ENCODE measurements at places on chromosomes 4 and X. TPM values are rescaled to one million over a fixed set of nuclear protein-coding genes. Genes with fewer than 3 reads are reported as not detected.

The NPFFR2 gene
- total RNA-seq: not detected

The SRPX gene
- not detected for total RNA-seq

The OTOP1 gene
- total RNA-seq: not detected

The XG gene
- total RNA-seq: 0.32 TPM

The BBS12 gene
- 4.1 TPM for total RNA-seq

The SSX2 gene
- total RNA-seq: not detected

The GUCY1B1 gene
- not detected for total RNA-seq

The HOPX gene
- 16.9 TPM for total RNA-seq

DNA sequence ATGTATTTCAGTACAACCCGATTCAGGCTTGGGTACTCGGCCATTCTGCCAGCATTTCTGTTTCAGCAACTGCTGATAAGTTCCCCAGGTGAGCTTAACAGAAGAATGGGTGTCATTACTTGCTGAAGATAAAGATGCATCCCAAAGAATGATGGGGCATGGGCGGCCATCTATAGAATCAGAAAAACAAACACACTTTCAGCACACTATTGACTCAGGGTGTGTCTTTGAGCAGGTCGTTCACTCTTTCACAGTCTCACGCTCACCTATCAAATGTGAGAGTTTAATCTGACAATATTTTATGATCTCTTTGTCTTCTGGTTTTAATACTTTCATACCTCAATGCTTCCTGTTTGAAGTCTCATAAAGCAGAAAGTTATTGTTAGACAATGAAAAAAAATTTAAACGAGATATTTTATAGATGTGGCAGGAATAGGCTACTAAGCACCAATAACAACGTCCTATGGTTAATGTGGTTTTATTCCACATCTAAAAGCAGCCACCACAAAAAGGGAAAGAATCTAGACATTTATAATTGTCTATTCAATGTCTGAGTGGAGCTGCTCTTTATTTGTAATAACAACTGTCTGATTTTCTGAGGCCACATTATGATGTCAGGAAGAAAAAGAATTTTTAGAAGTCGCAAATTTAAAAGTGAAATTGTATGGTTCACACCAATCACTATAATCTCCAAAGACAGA lies 17.0 kb downstream of the GASK1B start:
- no peak overlapping the region for H3K4me3 ChIP-seq
- H3K4me1 ChIP-seq: no peaks in the 10 kb centered on the region
- DNase-seq: no peak
- no peak overlapping the region for H3K27ac ChIP-seq

- H3K27me3 ChIP-seq: no peaks in the 10 kb centered on the region
- no peak overlapping the region for H3K4me3 ChIP-seq
These were observed 78.8 kb upstream of the GPR174 start for GRCh38 chrX:79065696-79066095.

DNA sequence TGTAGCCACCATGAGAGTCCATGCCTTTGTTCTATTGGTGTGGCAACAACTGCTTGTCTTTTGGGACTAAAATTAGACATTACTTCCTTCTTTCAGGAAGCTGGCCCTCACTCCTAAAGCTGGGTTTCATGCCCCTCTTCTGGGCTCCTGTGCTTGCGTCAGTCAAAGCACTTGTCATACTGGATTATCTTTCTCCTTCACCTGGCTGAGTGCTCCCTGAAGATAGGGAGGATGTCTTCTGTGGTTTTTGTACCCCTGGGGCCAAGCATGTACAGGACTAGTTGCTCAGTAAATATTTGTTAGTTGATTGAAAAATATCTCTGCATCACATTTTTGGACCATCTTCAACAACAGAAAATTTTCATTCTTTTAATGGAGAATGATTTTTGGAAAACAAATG lies 26.1 kb upstream of the LONRF3 start:
- H3K36me3 ChIP-seq: no peaks in the 10 kb centered on the region
- H3K4me3 ChIP-seq: no peak overlapping the region
- H3K27me3 ChIP-seq: no peaks in the 10 kb centered on the region
- H3K27ac ChIP-seq: no peak overlapping the region
- H3K4me1 ChIP-seq: no peaks in the 10 kb centered on the region
- no peak for DNase-seq

- H3K4me1 ChIP-seq: no peaks in the 10 kb centered on the region
- H3K36me3 ChIP-seq: no peaks in the 10 kb centered on the region
- DNase-seq: no peak
- no peaks in the 10 kb centered on the region for H3K27me3 ChIP-seq
These were observed 255.9 kb downstream of the ADAMTS3 start for GRCh38 chr4:72313121-72313520.

DNA sequence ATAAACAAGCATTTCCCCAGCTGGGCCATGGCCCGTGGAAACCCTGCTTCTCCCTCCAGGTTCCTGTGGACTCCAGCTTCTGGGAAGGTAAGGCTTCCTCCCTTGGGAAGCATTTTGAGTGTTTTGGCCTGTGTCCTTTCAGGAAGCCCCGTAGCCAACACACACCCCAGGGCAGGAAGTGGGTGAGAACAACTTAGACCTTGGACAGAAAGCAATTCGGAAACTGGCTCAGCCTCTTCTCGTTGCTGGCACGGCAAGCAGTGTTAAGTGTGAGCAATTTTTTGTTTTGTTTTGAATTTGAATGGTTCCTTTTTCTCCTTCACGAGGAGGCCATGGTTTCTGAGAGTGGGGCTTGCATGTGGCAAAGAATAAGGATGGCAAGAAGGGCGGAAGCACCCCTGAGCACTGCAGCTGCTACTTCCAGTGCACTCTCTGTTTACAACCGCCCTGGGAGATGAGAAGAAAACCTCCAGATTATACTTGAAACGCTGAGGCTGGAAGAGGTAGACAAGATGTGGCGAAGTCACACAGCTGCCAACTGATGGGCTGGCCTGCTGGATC lies 14.1 kb upstream of the CYTL1 start:
- no peak for DNase-seq
- H3K27me3 ChIP-seq: no peaks in the 10 kb centered on the region
- no peaks in the 10 kb centered on the region for H3K36me3 ChIP-seq
- H3K4me1 ChIP-seq: no peaks in the 10 kb centered on the region
- no peak overlapping the region for H3K4me3 ChIP-seq

DNA sequence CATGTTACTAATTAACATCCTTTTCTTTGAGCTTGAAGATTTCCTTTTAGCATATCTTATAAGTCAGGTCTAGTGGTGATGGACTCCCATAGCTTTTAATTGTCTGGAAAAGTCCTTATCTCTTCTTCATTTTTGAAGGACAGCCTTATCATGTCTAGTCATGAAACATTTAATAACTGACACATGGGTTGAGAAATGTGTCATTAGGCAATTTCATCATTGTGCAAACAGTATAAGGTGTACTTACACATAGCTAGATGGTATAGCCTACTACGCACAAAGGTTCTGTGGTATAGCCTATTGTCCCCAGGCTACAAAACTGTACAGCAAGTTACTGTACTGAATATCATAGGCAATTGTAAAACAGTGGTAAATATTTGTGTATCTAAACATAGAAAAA lies 34.5 kb upstream of the ALG13 start:
- DNase-seq: no peak
- H3K27ac ChIP-seq: no peak overlapping the region
- no peaks in the 10 kb centered on the region for H3K27me3 ChIP-seq
- H3K36me3 ChIP-seq: no peaks in the 10 kb centered on the region
- no peaks in the 10 kb centered on the region for H3K4me1 ChIP-seq

- H3K27me3 ChIP-seq: no peaks in the 10 kb centered on the region
- H3K36me3 ChIP-seq: no peaks in the 10 kb centered on the region
- H3K27ac ChIP-seq: no peak overlapping the region
These were observed 90.5 kb downstream of the FBXO8 start for GRCh38 chr4:174192943-174193342.

DNA sequence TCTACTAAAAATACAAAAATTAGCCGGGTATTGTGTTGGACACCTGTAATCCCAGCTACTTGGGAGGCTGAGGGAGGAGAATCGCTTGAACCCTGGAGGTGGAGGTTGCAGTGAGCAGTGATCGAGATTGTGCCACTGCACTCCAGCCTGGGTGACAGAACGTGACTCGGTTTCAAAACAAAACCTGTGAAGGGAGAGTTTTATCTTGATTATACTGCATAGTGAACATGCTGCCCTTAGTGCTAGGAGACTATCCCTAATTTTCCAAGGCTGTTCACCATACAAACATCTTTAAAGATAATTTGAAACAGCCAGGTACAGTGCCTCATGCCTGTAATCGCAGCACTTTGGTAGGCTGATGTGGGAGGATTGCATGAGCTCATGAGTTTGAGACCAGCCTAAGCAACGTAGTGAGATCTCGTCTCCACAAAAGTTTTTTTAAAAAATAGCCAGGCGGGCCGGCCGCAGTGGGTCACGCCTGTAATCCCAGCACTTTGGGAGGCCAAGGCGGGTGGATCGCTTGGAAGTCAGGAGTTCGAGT lies 6.2 kb downstream of the AFF1 start:
- no peaks in the 10 kb centered on the region for H3K27me3 ChIP-seq
- peaks cover 71% of the 10 kb centered on the region for H3K4me1 ChIP-seq
- H3K27ac ChIP-seq: no peak overlapping the region

- H3K36me3 ChIP-seq: no peaks in the 10 kb centered on the region
- no peaks in the 10 kb centered on the region for H3K4me1 ChIP-seq
- no peaks in the 10 kb centered on the region for H3K27me3 ChIP-seq
- H3K27ac ChIP-seq: no peak overlapping the region
These were observed 97.5 kb upstream of the CXXC4 start for GRCh38 chr4:104592183-104592582.

GRCh38 chr4:158799013-158799770 lies 30.4 kb downstream of the FNIP2 start:
- H3K4me1 ChIP-seq: no peaks in the 10 kb centered on the region
- H3K4me3 ChIP-seq: no peak overlapping the region
- no peak for DNase-seq
- H3K27ac ChIP-seq: no peak overlapping the region
- no peaks in the 10 kb centered on the region for H3K27me3 ChIP-seq
- no peaks in the 10 kb centered on the region for H3K36me3 ChIP-seq

DNA sequence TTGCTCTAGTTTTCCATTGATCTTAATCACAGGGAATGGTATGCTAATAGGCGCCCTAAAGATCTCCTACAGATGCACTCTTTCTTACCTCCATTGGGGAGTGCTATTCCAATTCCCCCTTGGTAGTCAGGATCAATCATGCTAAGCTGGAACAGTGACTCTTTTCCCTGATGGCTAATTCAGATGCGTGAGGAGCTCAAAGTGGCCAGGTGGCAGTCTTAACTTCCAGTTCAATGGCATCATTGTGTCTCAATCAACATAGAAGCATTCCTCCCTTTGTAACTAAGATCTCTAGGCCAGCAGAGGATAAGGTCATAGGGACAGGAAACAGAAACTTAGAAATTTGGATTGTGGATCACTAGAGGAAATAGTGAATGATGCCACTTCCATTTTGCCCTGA lies 216.8 kb downstream of the GRID2 start:
- H3K4me3 ChIP-seq: no peak overlapping the region
- no peaks in the 10 kb centered on the region for H3K36me3 ChIP-seq
- H3K27me3 ChIP-seq: no peaks in the 10 kb centered on the region
- no peak for DNase-seq
- H3K4me1 ChIP-seq: no peaks in the 10 kb centered on the region

DNA sequence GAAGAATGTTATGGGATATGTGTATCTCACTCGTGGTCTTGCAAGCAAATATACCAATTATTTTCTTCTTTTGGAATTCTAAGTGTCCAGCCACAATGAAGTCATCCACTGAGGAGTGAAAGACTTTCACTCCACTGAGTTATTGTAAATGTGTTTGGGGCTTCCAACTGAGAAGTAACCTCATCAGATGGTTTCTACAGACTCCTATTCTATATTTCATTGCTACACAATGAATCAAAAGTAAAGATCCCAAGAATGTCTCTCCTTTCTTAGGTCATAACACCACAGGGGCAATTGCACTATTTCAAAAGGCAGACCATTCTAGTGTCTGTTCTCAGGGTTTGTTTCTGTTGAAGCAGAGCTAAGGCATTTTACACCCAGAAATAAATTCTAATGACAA lies 12.3 kb upstream of the VCX2 start:
- H3K27ac ChIP-seq: no peak overlapping the region
- H3K27me3 ChIP-seq: no peaks in the 10 kb centered on the region
- H3K4me1 ChIP-seq: no peaks in the 10 kb centered on the region
- H3K4me3 ChIP-seq: no peak overlapping the region
- H3K36me3 ChIP-seq: no peaks in the 10 kb centered on the region

DNA sequence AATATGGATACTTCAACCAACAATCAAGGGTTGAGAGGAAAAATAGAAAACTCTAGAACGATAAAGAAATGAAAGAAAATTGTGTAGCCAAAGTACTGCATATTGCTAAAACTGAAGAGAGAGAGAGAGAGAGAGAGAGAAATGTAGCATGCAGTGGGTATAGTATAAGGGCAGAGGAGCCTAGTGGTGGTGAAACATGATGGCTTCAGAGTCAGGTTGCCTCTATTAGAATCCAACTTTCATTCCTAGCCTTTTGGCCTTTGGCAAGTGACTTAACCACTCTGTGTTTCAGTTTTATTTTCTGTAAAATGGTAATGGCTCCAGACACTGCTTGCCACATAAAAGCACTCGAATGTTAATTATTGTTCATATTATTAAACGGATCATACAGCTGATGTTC lies 71.2 kb upstream of the NAF1 start:
- no peaks in the 10 kb centered on the region for H3K36me3 ChIP-seq
- no peaks in the 10 kb centered on the region for H3K27me3 ChIP-seq
- no peak overlapping the region for H3K4me3 ChIP-seq
- H3K4me1 ChIP-seq: no peaks in the 10 kb centered on the region

GRCh38 chrX:10477525-10477924 lies 142.9 kb downstream of the MID1 start:
- H3K4me1 ChIP-seq: no peaks in the 10 kb centered on the region
- no peak overlapping the region for H3K27ac ChIP-seq
- DNase-seq: no peak
- H3K27me3 ChIP-seq: no peaks in the 10 kb centered on the region

- H3K4me3 ChIP-seq: peak overlapping the region; percentile 36
- DNase-seq: no peak
- peaks cover 3% of the 10 kb centered on the region for H3K27me3 ChIP-seq
- H3K4me1 ChIP-seq: peaks cover 3% of the 10 kb centered on the region
- H3K27ac ChIP-seq: no peak overlapping the region
These were observed 448 bp upstream of the TBC1D8B start for GRCh38 chrX:106802063-106802387.

GRCh38 chr4:185101354-185101890 lies 41.6 kb upstream of the SLC25A4 start:
- H3K4me1 ChIP-seq: no peaks in the 10 kb centered on the region
- H3K36me3 ChIP-seq: no peaks in the 10 kb centered on the region
- no peak for DNase-seq

- no peak overlapping the region for H3K27ac ChIP-seq
- H3K4me3 ChIP-seq: no peak overlapping the region
- no peak for DNase-seq
These were observed 53.0 kb upstream of the PROM1 start for GRCh38 chr4:16136827-16137226.

DNA sequence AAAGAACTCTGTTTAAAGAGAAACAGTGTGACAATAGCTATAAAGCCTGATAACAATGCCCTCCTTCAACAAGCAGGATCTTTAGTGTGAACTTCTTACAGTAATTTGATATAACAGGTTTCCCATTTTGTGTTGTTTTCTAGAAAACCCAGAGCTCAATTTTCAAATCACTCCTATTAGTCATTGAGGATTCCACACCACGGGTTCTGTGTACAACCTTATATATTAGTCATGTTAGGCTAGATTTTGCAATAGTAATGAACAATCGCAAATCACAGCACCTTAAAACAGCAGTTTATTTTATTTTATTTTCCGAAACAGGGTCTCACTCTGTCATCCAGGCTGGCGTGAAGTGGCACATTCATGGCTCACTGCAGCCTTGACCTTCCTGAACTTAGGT lies 1020.9 kb upstream of the INTU start:
- no peaks in the 10 kb centered on the region for H3K36me3 ChIP-seq
- H3K27me3 ChIP-seq: no peaks in the 10 kb centered on the region
- no peaks in the 10 kb centered on the region for H3K4me1 ChIP-seq
- no peak for DNase-seq
